ENCODE measurements at places on chromosomes 3 and 15.

DNA sequence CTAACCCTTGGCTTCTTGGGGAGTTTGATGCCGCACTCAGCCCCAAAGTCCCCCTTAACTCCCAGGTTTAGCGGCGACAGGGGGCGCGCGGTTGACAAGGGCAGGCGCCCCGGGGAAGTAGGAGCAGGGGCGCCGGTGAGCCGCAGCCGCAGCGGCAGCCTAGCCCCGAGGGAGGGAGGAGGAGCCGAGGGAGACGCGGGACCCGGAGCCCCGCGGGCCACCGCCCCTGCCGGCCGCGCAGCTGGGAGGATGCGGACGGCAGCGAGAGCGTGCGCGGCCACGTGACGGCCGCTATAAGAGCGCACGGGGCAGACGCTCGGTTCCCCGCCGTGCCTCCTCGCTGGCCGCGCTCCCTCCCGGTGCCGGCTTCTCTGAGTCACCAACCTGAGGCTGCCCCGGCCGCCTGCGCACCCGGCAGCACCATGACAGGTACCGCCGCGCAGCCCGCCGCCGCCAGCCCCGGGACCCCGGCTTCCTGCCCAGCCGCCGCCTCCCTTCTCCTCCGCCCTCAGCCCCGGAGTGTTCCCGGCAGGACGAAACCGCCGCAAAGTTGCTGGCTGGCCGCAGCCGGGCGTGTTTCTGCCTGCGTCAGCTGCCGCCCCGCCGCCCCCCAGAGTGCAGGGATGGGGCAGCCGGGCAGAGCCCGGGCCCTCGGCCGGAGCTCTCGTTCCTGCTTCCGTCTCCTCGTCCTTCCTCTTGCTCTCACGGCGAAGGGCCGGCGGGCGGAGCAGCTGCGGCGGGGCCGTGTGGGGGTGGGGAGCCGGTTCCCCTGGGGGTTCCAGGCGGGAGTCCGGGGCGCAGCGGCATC, at the start of gene GYG1:
TSS of gene GYG1 (plus strand) at position 322 of the 808 bp plus-strand sequence. CDS start at position 423, 101 bp downstream.
- DNase-seq: peak; percentile 50

DNA sequence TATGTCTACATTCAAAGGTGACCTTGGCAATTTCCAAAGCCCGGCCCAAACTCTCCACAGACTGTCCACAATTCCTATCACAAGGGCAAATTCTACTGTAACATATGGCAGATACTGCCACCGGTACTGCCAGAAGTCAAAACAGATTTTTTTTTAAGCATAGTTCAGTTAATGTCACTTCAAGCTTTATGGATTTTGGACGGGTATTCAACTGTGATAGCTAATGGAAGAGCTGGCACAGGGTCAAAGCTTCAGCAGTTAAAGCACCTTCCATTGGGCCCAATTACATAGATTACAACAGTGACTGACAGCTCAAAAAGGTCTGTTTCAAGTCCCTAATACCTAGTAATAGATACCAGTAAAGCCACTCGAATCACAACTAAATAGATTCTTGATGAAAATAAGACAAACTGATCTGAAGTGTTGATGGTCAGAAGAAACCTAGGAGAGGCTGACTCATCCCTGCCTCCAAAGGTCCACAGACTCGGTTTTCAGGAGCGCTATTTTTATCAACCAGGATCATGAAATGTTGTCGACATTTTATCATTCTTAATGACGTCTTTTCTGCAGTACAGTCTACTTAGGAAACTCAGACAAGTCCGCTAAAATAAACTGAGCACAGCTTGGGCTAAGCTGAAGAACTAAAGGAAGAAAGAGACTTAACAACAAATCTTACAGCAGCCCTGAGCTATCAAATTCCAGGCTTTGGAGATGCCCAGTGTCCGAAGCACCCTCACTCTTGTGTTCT, 38.7 kb downstream of the ANXA2 start:
- no peak for DNase-seq

GRCh38 chr3:55538158-55538557, 51.1 kb upstream of the WNT5A start:
- DNase-seq: no peak

DNA sequence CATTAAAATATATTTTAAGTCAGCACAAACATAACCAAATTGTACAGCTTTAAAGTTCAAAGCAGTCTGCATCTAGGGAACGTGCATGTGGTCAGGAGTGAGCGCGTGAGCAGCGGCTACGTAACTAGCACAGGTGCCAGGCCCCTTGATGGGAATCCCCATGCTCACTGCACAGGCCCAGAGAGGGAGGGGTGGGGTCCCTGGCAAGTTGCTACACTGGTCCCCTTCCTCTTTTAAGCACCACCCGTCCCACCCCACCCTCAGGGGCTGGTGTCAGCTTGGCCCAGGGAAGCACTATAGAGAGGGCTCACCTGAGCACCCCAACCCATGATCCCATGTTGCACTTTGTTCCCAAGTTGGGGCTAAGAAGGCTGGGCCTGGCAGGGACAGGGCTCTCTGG, 835 bp upstream of the GMPPB start:
- DNase-seq: no peak

GRCh38 chr15:90893175-90894090, 9.1 kb downstream of the FES start:
- no peak for DNase-seq

DNA sequence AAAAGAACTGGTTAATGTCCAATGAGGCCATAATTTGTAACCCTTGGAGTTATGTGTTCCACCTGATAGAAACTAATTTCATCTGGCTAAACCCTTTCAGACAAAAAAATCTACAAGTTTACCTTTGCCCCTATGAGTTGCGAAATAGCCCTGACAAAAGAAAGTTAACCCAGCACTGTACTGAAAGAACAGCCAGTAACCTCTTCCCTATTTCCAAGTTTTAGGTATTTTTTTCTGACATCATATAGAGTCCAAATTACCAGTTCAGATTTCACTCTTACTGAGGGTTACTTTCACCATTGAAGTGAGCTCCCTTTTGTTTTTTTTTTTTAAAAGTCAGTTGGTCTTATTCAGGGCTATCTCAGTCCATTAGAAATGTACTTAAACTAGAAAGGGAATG, 42.8 kb upstream of the PTPRG start:
- no peak for DNase-seq

- DNase-seq: no peak
These were observed 99.2 kb upstream of the NUDT16 start for GRCh38 chr3:131282379-131282778.

DNA sequence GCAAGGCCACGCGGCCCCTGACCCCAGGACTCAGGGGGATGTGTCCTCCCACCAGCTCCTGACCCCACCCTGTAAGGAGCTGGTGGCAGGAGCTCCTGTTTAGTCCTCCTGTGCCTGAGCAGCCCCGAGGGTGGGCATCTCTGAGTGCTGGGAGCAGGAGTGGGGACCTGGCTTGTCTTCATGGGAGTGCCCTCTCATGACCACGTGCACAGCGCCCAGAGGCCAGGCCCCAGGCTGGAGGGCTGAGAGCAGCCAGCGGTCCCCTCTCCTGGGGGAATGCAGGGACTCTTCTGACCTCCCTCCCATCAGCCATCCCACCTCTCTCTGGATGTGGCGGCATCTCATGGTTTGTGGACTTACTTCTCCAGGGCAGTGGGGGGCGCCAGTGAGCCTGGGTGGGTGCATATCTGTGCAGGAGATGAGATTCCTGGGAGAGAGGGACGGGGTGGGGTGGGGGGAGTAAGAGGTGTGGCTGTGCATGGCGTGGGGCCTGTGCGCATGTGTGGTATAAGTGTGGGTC, 205.6 kb downstream of the TBC1D2B start:
- no peak for DNase-seq

- DNase-seq: peak; percentile 76
These were observed at the start of gene SLC25A38 for GRCh38 chr3:39383045-39383880. Gene SLC25A38 (plus strand): TSS chr3:39383370. CDS start chr3:39383725, 355 bp downstream.

- no peak for DNase-seq
These were observed 14.9 kb downstream of the SPRED1 start for GRCh38 chr15:38267421-38268022.

GRCh38 chr3:170162052-170162451, 19.5 kb downstream of the PHC3 start:
- DNase-seq: no peak

DNA sequence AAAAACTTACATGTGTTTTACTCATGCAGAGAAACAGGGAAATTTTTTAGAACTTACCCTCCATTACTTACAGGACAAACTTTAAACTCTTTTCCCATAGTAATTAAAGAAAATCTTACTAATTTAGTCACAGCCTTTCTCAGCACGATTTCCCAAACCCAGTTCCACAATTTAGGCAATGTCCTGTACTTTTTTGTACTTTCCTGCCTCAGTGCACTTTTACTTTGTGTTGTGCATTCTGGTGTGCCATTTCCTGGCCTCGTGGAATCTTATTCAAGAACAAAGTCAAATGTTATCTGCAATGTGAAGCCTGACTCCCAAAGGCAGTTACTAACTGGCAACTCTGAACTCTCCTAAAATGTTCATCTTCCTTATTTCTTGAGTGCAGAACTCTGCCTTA, 1.9 kb downstream of the SLC33A1 start:
- no peak for DNase-seq

- no peak for DNase-seq
These were observed 80.6 kb upstream of the PRR20G start for GRCh38 chr3:127368186-127369032.

GRCh38 chr3:67640023-67640660, 14.3 kb downstream of the SUCLG2 start:
- DNase-seq: no peak

DNA sequence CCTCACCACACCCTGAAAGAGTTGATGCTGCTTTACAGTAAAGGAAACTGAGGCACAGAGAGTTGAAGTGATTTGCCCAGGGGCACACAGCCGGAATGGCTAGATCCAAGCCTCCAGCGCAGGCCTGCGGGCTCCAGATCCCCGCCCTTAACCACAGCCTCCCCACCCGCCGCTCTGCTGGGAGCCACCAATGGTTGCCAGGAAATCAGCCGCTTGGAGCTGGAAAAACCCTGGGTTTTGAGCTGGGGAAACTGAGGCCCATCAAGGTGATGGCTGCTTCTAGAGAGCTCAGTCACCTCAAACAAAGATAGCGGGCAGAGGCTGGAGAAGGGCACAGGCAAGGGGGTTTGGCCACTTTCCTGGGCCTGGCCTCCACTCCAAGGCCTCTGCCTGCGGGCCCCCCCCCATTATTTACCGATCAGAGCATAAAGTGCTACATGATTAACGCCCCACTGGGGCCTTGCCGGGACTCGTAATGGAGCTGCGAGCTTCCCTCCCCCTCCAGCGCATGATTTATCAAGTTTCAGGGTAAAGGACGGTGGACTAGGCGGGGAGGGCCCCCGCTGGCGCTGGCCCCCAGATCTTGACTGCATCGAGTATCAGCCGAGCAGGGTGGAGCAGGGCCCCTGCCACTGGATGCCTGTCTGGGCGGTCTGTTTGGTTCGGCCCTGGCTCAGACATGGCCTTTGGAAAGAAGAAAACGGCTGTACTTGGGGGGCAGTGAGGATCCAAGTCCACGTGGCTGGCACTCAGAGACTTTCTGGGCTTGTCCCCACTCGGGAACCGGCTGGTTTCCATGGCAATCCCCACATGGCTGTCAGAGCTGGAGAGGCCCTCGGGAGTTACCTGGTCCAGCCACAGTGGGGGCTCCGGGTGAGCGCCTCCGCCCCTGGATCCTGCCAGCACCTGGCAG, 9.1 kb downstream of the PLXND1 start:
- DNase-seq: no peak

DNA sequence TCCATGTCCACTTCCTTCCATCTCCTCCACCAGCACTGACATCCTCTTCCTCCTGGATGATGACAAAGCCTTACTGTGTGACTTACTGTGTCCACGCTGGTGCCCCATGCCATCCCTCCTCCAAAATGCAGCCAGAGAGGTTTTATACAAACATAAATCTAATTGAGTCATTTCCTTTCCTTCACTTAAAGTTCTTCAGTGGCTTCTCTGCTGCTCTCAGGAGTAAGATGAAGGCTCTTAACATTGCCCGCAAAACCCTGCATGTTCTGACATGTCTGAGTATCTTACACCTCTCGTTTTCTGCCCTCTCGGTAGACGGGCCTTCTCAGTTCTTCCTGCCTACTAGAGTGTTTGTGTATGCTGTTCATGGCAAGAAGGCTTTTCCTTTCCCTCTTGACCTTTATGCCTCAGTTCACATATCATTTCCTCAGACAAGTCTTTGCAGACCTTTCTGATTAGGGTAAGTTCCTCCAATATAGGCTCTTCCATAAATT, 175.5 kb downstream of the CFAP20DC start:
- DNase-seq: no peak

DNA sequence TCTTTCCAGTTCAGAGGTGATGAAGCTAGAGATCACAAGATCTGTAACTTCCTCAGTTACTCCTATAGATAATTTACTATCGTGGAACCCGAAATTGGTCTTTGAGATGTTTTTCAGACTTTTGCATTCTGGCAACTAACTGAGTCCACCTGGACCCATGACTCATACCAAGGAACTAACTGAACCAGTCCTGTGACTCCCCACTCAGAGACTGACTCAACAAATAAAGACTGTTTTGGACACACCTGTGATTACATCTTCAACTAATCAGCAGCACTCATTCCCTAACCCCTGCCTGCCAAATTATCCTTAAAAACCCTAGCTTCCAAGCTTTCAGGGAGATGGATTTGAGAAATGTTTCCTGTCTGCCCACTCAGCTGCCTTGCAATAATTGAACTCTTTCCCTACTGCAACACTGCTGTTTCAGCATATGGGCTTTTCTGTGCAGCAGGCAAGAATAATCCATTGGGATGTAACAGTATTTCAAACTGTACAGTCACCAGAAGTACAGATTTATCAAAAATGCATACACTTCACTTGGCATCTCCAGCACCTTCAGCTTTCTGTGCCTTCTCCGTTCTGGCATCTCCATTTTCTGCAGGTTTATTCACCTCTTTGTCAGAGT, 57.7 kb downstream of the GATM start:
- no peak for DNase-seq

GRCh38 chr3:64813326-64813725, 125.5 kb upstream of the ADAMTS9 start:
- DNase-seq: no peak

- DNase-seq: no peak
These were observed 38.0 kb upstream of the TM4SF1 start for GRCh38 chr3:149415484-149415883.

DNA sequence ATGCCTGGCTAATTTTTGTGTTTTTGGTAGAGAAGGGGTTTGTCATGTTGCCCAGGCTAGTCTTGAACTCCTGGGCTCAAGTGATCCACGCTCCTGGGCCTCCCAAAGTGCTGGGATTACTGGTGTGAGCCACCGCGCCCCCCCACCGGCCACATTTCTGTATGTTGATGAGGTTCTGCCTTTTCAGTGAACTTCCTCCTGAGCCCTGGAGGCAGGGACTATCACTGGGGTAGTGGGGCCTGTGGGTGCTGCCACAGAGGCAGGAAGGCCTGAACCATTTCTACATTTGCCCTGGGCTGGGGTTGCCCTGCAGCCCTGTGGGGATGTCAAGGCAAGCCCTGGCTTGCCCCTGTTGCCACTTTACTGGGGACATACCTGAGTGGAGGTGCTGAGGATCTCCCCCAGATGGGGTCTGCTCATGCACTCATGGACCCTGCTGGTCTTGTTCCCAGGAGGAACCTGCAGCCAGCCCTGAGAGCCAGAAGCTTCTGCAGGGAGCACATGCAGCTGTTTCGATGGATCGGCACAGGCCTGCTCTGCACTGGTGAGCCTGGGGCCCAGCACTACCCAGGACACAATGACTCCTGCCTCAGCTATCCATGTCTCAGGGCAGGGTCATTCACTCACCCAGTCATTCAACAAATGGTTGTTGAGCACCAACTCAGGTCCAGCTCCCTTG, 5.7 kb downstream of the SLC28A1 start:
- no peak for DNase-seq

All from stimulated activated CD4-positive, alpha-beta T cell treated with anti-CD3 and anti-CD28 coated beads, Interleukin-15, amount 100 ng/mL, for 48 hours (primary cell).